ENCODE measurements at places on chromosomes 11 and 22.

GRCh38 chr11:75689863-75690609 lies 21.2 kb upstream of the MAP6 start:
- DNase-seq: no peak

DNA sequence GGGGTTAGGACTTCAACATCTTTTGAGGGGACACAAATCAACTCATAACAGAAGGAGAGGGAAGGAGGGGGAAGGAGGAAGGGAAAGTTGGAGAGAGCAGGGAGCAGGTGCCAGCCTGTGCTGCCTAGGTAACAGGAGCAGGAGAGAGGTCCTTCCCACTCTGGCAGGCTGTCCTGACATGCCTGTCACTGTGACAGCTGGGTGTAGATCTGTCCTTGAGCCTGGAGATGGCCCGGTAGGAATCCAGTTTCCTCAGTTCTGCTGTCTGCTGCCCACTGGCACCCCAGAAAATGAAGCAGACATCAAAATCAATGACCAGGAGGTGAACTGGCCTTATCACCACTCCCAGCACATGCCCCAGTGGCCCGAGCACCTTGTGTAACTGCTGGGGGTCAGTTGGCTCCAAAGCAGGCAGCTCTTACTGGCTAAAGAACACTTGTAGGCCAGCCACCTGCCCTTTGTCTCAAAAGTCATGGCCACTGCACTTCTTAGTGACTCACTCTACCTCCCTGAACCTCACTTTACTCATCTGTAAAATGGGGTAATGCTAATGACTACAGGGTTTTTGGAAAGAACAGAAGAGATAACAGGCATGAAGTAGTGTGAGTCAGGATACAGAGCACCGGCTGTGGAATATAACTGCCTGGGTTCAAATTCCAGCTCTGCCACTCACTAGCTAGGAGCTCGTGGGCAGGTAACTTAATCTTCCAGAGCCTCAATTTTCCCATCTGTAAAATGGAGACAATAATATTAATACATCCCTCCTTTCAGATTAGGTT lies 8.0 kb upstream of the TSPAN18 start:
- DNase-seq: no peak

- no peak for DNase-seq
Observed at GRCh38 chr11:121445071-121445768, 6.9 kb upstream of the SORL1 start.

GRCh38 chr11:87338046-87338639 lies 300.4 kb downstream of the TMEM135 start:
- no peak for DNase-seq

- DNase-seq: no peak
Observed at GRCh38 chr11:19828382-19829108, 115.9 kb downstream of the NAV2 start.

DNA sequence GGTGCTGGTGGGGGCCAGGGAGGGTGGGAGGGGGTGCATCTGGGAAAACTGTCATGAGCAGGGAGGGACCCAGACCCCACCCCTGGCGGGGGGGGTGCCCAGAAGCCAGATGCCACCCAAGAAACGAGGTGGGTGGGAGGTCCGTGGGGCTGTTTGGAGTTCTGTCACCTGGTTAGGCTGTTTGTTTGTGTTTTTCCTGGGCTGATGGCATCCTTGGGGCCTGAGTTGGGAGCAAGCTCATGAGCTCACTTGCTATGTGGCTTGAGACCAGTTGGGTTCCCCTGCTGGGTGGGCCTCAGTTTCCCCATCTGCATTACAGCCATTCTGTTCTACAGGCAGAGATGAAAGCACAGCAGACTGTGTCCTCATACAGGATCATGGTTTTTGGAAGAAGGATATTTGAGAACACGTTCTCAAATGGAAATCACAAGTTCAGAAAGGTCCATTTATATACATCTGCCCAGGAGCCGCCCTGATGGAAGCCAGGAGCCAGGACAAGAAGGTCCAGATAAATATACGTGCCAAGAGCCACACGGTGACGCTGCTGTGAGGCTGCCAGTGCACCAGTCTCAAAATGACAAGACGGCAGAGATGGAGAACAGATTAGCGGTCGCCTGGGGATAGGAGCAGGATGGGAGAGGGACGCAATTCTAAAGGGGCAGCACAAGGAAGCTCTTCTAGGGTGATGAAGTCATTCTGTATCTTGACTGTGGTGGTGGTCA lies 312.9 kb downstream of the MN1 start:
- no peak for DNase-seq

- DNase-seq: no peak
Observed at GRCh38 chr11:112085822-112086421, 634 bp downstream of the TIMM8B start.

GRCh38 chr11:1540074-1540473 lies 32.0 kb downstream of the DUSP8 start:
- DNase-seq: no peak

- DNase-seq: no peak
Observed at GRCh38 chr11:116199182-116199581, 573.6 kb downstream of the BUD13 start.

DNA sequence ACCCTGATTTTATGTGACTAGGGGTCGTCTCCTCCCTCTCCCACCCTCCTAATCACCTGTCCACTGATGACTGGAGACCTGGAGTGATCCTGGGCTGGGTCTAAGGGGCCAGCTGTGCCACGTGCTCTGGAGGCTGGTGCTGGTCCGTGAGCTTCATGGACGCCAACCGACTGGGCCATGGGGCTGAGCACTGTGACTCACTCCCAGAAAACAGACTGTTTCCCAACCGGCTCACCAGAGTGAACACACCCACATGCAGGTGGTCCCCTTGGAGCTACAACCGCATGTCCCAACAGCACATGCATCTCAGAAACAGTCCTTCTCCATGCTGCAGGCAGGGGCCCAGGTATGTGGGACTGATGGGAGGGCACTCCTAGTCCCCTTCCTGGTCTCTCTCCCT lies 14.0 kb upstream of the LMO1 start:
- DNase-seq: no peak

DNA sequence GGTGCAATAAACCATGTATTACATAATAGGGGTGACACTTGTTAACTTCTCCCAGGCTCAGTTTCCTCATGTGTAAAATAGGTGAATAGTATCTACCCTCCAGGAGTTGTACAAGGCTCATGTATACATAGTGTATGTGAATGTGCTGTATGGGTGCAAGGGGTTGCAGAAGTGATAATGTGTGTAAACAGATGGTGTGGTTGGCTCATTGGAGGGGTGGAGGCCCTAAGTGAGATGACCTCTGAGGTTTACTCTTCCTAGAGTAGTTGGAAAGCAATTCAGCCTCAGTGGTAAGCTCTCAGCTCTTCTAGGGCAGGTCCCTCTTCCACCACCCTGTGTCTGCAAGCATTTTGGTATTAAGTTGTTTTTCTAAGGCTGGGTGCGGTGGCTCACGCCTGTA lies 102.4 kb downstream of the PTPRJ start:
- no peak for DNase-seq

GRCh38 chr11:1029654-1030053 lies 6.9 kb downstream of the MUC6 start:
- DNase-seq: no peak

- no peak for DNase-seq
Observed at GRCh38 chr11:122101625-122102291, 14.3 kb downstream of the BLID start.

DNA sequence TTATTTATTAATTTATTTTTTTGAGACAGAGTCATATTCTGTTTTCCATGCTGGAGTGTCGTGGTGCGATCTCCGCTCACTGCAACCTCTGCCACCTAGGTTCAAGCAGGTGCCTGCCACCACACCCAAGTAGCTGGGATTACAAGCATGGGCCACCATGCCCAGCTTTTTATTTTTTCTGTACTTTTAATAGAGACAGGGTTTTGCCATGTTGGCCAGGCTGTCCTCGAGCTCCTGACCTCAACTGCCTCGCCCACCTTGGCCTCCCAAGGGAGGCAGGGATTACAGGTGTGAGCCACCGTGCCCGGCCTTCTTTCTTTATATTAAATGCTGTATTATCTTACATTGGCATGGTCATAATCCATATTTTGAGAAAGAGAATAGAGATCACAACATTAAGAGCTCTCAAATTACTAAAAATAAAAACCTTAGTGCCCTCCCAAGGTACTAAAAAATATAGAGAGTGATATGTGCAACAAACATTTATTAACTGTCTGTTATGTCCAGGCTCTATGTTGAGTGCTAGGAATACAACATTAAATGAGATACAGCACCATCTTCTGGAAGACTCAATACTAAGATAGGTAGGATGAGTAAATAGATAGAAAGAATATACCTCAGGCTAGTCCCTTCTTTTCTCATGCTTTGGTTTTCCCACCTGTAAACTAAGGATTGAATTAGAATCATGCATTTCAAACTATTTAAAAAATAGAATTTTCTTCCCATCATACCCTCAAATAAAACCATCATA lies 84.1 kb downstream of the BBOX1 start:
- no peak for DNase-seq

DNA sequence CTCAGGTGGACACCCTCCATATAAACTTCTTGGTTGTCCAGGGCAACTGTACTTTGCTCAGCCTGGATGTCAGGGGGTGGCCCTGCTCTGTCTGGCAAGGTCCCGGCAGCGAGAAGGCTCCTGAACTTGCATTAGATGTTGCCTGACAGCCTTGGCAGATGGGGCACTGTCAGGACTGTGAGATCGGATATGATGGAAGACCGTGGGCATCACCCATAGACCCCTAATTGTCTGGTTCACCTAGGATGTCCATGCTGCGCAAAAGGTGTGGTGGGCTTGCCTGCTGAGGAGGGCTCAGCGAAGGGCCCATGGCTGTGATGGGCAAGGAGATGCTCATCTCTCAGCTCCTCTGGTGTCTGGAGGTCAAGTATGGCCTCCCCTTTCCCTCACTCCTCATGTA lies 62.7 kb downstream of the MYO18B start:
- DNase-seq: no peak

Measured in activated CD8-positive, alpha-beta memory T cell treated with anti-CD3 and anti-CD28 coated beads for 1 hour (primary cell).